Esophagus squamous epithelium (tissue), 5 donors: ENCODE measurements at places on chromosomes 1 and 21.

DNA sequence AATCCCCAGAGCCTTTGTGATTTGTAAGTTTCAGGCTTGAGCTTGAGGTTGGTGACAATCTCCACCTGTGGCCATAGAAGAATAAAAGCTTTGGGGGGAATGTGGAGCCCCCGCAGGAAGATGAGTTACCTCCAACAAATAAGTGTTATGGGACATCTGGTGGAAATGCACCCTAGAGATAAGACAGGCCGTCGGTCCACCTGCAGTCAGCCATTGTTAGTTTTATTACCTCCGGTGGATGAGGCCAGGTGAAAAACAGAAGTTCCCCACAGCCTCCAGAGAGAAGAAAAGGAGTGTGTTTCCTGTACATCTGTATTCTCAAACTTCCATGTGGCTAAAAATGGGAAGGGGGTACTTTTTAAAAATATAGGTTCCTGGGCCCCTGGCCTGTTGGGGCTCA is 137.4 kb downstream of the KAZN start:
- no peak for DNase-seq

DNA sequence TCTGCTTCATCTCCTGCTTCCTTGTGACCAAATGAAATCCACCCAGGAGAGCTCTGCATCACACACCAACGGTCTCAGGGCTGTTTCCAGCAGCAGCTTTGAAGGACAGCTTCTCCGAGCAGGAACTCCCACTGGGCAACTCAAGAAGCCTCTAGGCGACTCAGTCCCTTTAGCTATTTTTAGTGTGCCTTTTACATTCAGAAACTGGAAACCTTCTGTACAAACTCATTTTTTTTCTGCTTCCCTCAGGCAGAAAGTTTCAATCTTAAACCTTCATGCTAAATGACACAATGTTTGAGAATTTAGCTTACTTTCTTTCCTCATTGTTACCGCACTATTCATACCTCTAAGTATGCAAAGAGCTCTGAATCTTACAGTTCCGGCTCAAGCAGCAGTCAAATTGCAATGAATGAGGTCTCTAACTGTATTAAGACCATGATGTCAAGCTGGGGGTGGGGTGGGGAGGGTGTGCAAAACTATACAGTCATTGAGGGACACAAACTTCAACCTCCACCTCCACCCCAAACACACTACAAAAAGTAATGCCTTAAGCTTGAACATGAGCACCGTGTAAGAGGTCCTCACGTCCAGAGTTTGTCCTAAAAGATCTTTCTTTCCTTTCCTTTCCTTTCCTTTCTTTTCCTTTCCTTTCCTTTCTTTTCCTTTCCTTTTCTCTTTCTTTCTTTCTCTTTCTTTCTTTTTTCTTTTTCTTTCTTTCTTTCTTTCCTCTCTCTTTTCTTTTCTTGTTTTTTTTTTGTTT is 16.4 kb upstream of the TARBP1 start:
- DNase-seq, result no peak

DNA sequence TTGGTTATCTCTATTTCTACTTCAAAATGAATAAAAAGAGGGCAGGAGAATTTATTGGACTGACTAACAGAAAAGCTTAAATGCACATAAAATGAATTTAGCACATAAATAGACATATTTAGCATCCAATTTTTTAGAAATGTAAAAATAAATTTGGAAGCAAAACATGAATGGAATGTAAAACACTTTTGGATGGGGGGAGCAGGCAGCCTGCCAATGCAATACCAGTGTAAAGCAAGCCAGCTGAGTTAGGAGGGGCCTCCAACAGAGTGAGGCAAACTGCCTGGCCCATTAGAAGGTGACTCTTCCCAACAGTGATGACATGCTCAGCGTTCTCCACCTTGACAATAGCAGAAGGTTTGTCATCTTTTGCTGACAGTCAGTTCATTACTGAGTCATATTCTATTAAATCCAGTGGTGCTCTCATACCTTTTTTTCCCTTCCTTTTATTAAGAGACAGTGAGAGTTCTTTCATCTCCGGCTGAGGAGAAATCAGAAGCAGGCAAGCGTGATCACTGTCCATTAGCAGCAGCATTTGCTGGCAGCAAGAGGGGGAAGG is 19.5 kb upstream of the EXO1 start:
- DNase-seq, result no peak

DNA sequence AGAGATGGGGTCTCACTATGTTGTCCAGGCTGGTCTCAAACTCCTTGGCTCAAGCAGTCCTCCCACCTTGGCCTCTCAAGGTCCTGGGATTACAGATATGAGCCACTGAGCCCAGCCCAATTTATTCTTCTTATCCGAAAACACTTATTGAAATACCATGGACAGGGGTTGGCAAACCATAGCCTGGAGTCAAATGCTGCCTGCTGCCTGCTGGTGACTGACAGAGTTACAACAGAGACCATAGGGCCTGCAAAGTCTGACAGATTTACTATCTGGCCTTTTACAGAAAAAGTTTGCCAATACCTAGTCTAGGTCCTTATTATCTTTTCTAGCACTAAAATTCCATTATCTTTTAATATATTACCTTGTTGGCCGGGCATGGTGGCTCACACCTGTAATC is 87.1 kb upstream of the ZNF281 start:
- DNase-seq, result no peak

GRCh38 chr1:240491156-240491555 is 120.8 kb downstream of the GREM2 start:
- DNase-seq, result no peak

DNA sequence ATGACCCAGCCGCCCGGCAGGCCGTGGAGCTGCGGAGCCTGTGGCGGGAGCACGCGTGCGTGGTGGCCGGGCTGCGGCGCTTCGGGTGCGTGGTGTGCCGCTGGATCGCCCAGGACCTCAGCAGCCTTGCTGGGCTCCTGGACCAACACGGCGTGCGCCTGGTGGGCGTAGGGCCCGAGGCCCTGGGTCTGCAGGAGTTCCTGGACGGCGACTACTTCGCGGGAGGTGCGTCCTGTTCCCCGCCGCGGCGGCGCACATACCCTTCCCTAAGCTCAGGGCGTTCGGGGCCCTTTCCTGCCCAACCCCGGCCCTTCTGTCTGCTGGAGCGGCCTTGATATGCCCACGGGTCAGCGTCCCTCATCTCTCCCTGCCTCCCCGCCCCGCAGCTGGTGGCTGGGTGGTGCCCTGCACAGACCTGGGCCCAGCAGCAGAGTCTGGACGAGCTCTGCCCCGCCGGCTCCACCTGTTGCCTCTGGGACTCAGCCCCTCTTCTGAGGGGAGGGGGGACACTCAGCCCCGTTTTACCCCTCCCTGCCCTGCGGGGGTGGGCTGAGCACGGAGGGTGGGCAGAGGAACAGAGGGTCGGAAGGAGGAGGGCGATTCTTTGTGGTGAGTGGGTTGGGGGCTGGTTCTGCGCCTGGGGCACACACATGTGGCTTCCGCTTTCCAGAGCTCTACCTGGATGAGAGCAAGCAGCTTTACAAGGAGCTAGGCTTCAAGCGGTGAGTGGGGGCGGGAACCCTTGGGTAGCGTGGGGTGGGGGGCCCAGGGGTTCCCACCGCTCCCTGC is 688 bp downstream of the PRXL2B start:
- no peak for DNase-seq

DNA sequence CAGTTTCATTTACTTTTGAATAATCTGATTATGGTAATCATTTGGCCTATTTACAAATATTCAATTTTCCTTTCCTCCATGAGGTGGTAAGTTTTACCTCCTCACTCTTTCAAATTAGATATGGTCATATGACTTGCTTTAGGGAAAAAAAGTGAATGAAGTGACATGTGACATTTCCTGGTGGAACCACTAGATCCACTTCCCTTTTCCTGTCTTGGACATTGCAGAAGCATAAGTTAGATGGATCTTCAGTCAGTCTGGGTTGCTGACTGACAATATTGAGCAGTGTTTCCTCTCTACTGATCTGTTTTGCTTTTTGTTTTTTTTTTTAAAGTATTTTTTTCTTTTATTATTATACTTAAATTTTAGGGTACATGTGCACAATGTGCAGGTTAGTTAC is 481.1 kb upstream of the PTBP2 start:
- DNase-seq, result no peak
